Esophagus squamous epithelium (tissue), 5 donors: ENCODE measurements at places on chromosomes 7 and 10. TPM values are rescaled to one million over a fixed set of nuclear protein-coding genes. Genes with fewer than 3 reads are reported as not detected.
A peak's percentile ranks its signal among the peaks of the same experiment; 100 is the strongest.

The MMRN2 gene
- 3.4 TPM for total RNA-seq

The FBXO24 gene
- total RNA-seq, result 1.6 TPM

The FANK1 gene
- total RNA-seq, result 1.7 TPM

The AOAH gene
- 7.9 TPM for total RNA-seq

The GALNT17 gene
- total RNA-seq, result 22.1 TPM

GRCh38 chr10:87659571-87660483 lies at the start of gene PAPSS2:
TSS of gene PAPSS2 (plus strand) at chr10:87659878. CDS start at chr10:87659982, 104 bp downstream.
- no peak for DNase-seq

DNA sequence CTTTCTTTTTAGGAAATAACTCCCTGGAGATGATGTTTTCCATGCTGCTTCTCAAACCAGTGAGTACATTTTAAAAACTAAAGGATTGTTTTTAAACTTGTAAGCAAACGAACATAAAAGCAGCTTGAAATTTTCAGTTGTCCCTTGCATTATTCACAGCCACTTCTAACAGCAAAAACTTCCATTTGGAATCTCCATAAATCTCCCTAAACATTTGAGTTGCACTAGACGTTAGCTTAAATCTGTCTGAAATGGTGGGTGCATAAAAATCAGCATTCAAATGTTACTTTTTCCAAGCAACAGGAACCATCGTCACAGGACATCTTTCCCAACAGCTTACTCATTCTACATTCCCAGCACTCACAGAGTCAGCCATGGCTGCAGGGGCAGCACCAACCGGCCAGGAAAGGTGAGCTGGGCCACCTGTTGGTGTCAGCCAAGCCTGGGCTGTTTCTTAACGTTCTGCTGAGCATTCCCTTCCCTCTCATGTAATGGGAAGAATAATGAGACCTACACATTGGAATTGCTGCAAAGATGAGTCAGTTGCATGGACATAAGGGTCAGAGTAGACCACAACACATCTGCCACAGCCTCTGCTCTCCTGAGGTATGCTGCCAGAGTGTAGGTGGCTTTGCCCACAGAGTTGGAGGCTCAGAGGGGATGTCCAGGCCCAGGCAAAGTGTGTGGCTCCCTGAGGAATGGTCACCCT lies 163.2 kb downstream of the TNS3 start:
- no peak for DNase-seq

- no peak for DNase-seq
These were observed 1.6 kb downstream of the ZRANB1 start for GRCh38 chr10:124943301-124944092.

- DNase-seq, result peak; percentile 12
These were observed 208.4 kb downstream of the TPST1 start for GRCh38 chr7:66413379-66414114.

GRCh38 chr7:155194382-155195140 lies 103.1 kb upstream of the INSIG1 start:
- DNase-seq, result no peak

- no peak for DNase-seq
These were observed 107.1 kb downstream of the TRRAP start for GRCh38 chr7:98985406-98985805.

GRCh38 chr10:78972160-78972946 lies 96.4 kb upstream of the ZMIZ1 start:
- DNase-seq, result no peak

- DNase-seq, result no peak
These were observed 34.9 kb downstream of the CALML3 start for GRCh38 chr10:5559642-5560141.

DNA sequence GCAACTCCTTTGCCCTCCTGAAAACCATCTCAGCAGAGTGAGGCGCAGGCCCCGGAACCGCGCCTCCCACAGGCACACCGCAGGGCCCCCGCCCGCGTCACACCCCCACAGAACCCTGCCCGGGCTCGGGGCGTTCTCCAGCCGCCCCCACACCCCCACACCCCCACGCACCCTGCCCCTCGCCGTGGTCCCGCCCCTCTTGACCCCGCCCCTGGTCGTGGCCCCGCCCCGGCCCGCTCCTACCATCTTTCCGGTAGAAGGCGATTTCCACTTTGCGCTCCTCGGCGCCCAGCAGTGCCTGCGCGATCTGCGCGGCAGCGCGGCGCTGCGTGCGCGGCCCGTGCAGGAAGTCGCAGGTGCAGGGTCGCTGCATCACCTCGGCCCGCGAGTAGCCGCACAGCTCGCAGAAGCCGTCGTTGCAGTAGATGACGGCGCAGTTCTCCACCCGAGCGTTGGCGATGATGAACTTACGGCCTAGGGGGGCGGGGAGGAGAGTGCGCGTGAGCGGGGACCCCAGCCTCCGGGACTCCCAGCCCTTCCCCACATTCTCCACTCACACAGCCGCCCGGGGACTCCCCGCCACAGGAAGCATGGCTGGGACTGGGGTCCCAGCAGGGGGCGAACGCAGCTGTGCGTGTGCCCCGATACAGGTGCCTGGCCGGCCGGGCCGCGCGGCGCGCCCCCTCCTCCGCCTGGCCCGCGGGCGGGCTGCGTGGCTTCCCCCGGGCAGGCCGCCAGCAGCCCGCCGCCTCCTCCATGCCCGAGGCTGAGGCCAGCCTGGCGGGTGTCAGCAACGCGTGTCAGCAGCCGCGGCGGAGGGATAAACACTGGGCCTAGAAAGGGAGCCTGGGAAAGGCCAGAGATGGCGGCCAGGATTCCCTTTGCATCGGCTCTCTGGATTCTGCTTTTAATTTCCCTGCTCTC lies 3.4 kb downstream of the KCNH2 start:
- DNase-seq, result no peak

GRCh38 chr7:152597507-152597906 lies 78.4 kb downstream of the XRCC2 start:
- no peak for DNase-seq

GRCh38 chr10:132471125-132471451 lies 66.5 kb upstream of the INPP5A start:
- no peak for DNase-seq

DNA sequence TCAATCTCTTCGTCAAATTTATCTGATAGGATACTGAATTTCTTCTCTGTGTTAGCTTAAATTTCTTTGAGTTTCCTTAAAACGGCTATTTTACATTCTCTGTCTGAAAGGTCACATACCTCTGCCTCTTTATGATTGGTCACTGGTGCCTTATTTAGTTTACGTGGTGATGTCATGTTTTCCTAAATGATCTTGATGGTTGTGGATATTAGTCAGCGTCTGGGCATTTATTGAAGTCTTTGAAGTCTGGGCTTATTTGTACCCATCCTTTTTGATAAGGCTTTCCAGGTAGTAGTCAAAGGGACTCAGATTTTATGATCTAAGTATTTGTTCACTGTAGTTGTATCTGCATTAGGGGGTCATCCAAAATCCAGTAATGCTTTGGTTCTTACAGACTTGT lies 1407.5 kb upstream of the LRRTM3 start:
- DNase-seq, result no peak

- no peak for DNase-seq
These were observed 326.0 kb downstream of the BICC1 start for GRCh38 chr10:58838561-58839208.

DNA sequence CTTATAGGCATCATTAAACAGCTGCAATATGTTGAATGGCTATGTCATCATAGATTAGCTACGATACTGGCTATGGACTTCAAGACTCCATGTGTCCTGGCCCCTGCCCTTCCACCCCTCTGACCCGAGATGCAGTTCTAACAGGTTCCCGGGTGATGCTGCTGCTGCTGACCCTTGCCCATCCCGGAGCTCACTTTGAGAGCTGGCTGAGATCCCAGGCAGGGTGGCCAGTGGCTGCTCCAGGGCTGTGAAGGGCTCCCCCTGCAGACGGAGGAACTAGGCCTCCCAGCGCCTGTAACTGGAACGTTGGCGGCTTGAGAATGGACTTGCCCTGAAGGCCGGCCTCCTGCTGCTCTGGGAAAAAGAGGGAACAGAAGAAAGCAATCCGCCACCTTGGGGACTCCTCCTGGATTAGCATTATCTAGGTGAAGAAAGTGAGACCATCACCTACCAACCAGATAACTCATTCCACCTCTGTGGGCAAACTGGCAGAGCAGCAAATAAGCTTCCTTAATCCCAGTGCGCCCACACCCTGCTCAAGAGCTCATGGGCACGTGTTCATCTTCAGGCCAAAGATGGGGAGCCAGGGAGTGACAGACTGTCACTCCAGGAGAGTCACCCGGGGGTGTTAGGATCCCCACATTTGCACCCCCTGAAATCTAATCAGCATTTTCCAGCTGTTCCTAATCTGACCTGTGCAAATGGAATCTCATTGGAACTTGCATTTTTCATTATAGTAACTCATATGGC lies 56.8 kb downstream of the PARP12 start:
- no peak for DNase-seq

GRCh38 chr10:11017570-11018431 lies at the start of gene CELF2:
TSS of gene CELF2 (plus strand) at chr10:11017872. CDS start at chr10:11018090, 218 bp downstream.
- DNase-seq, result no peak

DNA sequence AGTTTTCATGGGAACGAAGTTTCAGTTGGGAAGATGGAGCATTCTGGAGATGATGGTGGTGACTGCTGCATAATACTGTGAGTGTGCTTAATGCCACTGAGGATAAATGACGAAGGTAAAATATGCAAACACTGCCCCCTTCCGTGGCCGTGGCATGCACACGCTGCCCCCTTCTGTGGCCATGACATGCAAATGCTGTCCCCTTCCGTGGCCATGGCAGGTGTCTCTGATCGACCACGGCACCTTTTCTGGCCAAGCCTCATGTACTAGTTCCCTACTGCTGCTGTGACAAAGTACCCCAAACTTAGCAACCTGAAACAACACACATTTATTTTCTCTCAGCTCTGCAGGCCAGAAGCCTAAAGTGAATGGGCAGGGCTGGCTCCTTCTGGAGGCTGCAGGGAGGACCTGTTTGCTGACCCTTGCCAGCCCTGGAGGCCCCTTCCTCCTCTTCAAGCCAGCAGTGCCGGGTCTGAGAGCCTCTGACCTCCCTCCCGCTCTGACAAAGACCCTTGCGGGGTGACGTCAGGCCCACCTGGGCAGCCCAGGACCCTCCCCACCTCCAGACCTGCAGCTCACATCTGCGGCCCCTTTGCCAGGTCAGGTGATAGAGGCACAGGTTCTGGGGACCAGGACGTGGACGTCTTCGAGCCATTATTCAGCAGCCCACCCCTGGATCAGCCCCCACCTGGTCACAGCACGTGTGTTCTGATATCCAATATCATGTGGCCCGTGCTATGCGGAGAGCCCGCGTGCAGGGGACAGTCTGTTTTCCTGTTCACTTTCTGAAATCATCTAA lies 82.0 kb downstream of the MICALL2 start:
- DNase-seq, result no peak

GRCh38 chr7:74267756-74268565 lies 13.8 kb upstream of the RFC2 start:
- DNase-seq, result no peak

- DNase-seq, result no peak
These were observed 4.1 kb upstream of the TMEM243 start for GRCh38 chr7:87223666-87224065.

DNA sequence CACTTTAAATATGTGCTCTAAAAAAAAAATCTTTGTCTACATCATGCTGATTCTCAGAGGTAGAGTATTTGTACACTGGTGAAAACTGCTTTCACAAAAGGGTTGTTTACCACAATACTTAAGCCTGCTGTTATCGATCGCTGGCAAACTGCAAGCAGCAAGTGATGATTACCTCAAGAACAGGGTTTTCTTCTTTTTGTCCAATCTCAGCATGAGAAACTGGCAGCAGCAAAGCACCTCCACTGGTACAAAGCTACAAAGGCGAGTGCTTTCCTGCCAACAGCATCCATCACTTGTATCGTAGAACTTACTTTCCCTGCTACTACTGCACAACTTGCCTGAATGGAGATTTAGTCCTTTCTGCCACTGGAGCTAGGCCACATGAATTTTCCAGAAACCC lies 276.5 kb downstream of the DGKB start:
- no peak for DNase-seq

GRCh38 chr7:112359086-112359485 lies 91.2 kb upstream of the IFRD1 start:
- no peak for DNase-seq

DNA sequence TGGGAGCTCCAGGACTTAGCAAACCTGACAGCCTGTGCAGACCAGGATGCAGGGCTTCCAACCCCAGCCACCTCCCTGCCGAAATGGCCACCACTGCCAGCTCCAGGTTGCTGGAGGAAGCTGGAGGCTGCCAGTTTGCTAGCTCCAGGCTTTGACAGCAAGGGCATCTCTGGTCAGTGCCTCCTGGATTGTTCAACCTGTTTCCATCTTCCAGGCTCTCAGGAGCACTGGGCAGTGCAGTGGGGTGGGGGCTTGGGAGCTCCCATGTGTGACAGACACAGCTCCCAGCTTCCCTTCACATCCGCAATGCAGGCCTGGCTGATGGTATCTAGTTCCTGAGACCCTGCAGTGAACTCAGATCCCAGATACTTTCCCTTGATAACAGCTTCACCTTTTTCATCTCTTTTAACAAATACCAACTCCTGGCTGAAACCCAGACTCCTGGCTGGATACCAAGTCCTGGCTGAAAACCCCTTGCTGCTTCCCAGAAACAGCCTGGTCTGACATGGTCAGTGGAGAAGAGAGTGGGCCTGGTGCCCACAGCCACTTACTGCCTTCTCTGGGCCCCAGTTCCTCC lies 20.8 kb upstream of the RET start:
- no peak for DNase-seq

GRCh38 chr7:49631071-49631815 lies 142.2 kb upstream of the VWC2 start:
- DNase-seq, result no peak

DNA sequence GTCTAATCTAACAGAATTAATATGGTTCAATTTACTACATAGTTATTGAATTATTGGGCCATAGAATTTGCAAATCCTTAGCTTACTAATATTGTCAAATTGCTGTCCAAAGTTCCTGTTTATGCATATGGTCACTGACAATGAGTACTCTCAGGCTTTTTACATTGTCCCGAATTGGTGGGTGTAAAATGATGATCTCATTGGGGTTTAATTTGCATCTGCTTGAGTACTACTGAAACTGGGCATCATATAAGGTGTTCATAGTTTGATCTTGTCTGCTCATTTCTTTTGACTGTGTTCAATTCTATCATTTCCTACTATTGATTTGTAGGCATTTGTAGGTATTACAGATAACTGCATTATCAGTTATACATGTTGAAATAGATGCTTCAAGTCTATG lies 12.7 kb downstream of the ABCA13 start:
- no peak for DNase-seq

- no peak for DNase-seq
These were observed 73.0 kb upstream of the MKRN1 start for GRCh38 chr7:140552240-140552679.

DNA sequence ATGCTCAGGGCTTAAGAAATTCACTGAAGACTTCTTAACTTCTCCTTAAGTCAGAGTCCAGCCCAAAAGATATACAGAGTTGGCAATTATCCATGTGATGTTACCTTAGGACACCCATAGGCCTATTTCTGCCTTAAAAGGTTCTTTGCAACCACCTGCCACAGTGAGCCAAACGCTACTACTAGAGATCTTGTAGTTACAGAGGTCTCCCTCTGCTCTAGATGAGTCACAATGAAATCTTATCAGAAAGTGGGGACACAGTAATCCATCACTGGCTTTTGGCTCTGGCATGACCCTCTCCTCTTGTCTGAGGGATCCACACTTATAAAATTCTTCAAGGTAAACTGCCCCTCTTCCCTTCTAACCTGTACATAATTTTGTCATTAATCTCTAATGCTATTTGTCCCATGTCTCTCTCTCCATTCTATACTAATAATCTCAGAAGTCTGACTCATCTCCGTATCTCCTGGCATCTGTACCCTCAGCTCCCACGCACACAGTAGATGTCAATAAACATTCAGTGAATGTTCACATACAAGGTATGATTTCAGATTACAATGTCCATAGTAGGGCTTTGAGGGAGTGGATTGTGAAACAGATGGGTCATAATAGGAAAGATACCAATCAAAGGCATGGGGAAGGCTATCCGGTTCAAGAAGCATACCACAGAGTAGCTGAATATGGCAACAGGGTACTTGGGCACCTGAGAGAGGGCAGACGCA lies 112.1 kb downstream of the SGMS1 start:
- no peak for DNase-seq
